GM12892 (cell line): ENCODE measurements at places on chromosomes 13 and 19.

- DNase-seq, result no peak
Measured at GRCh38 chr19:28686756-28687155, 526.2 kb downstream of the UQCRFS1 start.

DNA sequence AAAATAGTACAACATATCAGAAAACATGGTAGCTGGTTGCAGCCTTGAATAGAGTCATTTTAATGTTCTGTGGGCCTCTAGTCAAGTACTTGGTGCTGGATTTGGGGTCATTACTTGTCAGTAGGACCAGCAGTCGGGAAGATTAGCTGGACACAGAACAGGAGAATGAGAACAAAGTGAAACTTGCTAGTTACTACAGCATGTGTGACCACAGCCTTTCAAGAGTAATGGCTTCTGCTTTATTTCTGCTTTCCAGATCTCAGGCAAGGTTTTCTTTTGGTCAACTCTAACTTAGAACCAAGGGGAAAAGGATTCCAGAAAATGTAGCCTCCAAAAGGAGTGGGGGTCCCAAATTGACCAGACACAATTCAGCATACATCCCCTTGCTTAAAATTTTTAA lies 17.1 kb upstream of the VWA8 start:
- DNase-seq, result no peak

- DNase-seq, result no peak
Measured at GRCh38 chr13:32234914-32235313, 80.2 kb downstream of the ZAR1L start.

DNA sequence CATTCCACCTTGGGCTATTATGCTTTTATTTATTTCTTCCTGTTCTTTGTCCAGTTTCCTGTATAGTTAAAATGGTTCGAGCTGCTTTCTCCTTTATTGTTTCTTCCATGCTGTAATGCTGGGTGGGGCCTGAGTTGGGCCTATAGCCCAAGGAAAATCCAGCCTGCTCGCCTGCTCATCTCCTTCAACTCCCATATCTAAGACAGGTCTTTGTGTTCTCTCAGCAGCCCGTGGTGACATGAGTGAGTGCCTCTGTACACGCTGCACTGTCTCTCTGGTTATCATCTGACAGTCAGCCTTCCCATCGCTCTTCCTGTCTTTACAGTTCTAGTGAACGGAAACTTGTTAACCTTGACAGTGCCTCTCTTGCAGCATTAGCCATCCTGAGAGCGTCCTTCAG lies 221.9 kb upstream of the SLC10A2 start:
- no peak for DNase-seq

DNA sequence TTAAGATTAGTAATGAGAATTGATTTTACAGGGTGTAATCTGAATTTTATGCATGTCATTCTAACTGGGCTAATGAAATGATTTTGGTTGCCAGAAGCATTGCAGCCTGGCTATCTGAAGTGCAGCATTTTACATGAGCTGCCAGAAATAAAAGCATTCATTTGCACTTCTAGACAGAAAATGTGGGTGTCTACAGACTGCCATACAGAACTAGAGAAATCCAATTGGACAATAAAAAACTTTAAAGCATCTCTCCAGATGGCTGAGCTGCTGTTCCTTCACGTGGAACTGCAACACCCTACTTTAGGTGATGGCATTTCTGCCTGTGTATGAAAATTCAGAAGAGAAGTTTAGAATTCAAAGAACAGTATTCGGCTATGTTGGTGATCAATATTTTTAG lies 450.1 kb upstream of the SLITRK1 start:
- DNase-seq, result no peak

DNA sequence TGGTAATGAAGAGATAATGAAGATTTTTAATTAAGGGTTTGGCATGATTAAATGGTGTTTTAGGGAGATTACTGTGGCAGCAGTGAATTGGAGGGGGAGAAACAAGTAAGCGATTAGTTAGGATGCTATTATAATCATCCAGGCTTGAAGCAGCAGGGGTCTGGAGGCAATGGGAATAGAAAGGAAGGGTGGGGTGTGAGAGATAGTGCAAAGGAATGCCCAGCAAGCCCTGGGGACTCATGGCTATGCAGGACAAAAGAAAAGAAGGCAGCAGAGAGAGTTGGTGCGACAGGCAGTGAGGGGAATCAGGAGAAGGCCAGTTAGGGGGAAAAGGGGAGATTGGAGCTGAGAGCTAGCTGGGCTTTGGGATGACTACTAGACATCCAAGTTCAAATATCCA lies 34.5 kb downstream of the SOX21 start:
- no peak for DNase-seq

DNA sequence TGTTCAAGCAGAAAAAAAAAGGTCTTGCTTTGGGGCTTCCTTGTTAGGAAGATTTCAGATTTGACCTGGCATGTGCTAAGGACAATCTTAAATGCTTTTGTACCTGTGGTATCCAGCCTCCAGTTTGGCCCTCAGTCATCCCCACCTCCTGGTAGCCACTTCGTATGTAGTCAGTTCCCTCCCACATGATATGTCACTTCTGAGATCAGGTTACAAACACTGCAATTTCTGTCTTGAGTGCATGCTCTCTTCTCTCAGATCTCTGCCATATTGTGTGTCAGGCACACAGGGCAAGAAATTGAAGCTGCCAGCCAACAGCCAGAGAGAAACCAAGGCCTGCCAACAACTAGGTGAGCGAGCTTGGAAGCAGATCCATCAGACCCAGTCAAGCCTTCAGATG lies 60.3 kb upstream of the STARD13 start:
- no peak for DNase-seq

DNA sequence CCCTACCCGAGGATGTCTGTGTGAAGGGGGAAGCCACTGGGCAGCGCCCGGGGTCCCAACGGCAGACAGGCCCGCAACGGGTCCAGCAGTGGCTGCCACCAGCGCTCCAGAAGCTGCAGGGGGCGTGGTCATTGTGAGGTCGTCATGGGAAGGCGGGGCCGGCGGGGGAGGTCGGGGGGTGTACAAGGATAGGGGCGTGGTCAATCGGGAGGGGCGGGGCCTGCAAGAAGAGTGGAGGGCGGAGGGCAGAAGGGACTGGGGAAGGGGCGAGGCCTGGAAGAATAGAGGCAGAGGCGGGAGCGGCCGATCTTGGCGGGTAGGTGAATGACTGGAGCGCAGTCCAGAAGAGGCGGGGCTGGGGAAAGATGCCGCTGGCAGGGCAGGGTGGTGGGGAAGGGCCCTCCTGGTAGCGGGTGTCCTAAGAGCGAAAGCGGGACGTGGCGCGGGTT lies 4.4 kb downstream of the FUZ start:
- peak; percentile 91 for DNase-seq

GRCh38 chr13:27472941-27473340 lies 22.6 kb upstream of the MTIF3 start:
- no peak for DNase-seq

DNA sequence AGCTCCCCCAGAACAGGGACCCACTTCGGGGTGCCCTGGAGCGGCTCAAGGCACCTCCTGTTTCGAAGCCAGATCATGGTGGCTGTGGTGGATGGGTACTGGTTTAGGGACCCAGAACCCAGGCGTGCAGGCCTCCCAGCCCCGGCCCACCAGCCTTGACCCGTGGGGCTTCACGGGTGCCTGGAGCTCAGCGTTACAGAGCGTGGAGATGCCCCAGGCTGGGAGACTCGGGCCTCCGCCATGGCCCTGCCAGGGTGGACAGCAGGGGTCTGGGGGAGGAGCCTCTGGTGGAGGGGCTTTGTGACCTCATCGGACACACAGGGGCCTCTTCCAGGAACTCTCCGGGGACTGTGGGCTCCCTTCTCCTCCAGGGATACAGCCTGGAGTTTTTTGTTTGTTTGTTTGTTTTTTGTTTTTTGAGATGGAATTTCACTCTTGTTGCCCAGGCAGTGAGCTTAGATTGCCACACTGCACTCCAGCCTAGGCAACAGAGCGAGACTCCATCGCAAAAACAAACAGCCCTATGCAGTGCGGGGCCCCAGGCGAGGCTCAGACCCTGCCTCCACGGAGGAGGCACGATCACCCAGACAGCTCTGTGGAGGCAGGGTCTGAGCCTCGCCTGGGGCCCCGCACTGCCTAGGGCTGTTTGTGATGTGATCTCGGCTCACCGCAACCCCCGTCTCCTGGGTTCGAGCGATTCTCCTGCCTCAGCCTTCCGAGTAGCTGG lies at the start of gene GARIN5B:
GARIN5B (minus strand) TSS at position 271 of the 727 bp plus-strand sequence; CDS start at position 77, 194 bp downstream.
- no peak for DNase-seq

DNA sequence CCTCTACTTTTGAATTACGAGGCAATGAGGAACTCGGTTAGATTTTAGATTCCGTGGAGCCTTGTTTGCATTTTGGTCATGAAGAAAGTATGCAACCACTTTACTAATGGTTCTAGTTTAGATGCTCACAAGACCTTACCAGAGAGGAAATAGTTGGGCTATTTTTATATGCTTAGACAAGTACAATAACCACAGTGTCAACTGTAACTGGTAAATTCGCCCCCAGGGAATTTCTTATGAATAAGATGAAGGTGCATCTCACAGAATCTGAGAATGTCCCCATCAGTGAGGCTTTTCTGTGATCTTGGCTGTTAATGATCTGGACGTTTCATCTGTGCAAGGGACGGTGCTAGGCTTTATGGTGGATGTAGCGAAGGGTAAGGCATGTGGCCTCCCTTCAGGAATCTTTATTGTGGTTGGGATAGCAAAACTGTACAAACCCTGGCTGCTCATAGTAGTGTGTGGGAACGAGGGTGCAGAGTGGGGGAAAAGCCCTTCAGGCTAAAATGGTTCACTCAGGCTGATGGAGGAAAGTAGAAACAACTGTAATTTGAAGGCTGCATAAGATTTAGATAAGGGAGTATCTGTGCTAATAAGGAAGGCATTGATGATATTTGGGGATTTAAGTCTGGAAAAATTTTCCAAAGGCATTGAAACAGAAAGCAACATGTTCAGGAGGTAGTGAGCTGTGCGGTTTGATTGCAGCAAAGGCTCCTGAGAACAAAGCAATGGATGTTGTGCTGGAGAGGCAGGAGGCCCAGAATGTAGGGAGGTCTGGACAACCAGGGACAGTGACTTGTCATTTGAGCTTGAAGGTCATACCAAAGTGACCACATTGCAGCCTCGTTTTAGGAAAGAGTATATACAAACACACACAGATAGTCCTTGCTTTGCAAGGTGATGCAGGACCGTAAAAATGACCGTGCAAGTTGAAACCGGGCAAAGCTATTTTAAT lies 28.4 kb downstream of the UBAC2 start:
- DNase-seq, result no peak

DNA sequence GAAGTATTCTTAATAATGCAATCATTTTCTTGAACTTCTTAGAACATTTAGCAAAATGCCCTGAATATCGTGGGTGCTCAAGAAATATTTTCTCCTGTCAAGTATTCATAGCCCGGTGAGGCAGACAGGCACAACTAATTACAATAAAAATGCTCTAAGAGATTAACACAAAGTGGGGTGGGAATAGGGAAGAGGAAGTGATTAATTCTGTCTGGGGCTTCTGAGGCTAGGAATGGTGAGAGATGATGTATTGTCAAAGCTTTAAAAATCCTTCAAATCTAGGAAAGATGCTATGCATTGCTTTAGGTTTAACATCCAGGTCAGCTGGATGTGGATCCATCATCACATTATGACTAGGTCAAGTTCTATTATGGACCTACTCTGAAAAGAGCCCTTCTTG lies 66.9 kb upstream of the POSTN start:
- DNase-seq, result no peak

GRCh38 chr19:47229676-47230053 lies 1.3 kb downstream of the BBC3 start:
- no peak for DNase-seq

- DNase-seq, result no peak
Measured at GRCh38 chr19:47097396-47098201, 16.0 kb downstream of the ZC3H4 start.

GRCh38 chr13:83633746-83634145 lies 248.5 kb downstream of the SLITRK1 start:
- no peak for DNase-seq

GRCh38 chr13:34926508-34926907 lies 15.6 kb upstream of the NBEA start:
- DNase-seq, result no peak

GRCh38 chr19:34733266-34733745 lies 737 bp upstream of the ZNF181 start:
- DNase-seq, result peak; percentile 31

DNA sequence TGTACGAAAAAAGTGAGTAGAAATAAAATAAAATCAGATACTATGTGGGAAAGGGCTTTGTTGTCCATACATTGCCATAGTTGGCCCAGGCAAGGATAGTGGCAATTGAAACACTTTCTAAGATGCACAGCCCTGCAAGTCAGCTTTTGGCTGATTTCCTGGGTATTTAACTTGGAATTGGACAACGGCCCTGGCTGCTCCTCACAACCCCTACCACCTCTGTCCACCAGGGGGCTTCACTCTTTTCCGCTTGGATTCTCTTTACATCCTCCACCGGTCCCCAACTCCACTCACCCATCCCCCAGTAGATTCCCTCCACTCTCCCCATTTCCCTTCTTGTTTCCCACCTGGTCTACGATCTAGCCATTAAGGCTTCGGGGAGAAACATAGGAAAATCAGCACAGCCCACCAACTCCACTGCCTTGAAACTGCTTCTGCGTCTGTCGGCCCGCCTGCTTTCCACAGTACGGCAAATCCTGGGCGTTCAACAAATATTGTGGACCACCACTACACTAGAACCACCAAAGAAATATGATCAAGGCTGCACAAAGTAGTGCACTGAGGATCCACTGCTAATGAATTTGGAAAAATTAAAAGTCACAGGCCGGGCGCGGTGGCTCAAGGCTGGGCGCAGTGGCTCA lies 48.6 kb upstream of the GTF3A start:
- no peak for DNase-seq

DNA sequence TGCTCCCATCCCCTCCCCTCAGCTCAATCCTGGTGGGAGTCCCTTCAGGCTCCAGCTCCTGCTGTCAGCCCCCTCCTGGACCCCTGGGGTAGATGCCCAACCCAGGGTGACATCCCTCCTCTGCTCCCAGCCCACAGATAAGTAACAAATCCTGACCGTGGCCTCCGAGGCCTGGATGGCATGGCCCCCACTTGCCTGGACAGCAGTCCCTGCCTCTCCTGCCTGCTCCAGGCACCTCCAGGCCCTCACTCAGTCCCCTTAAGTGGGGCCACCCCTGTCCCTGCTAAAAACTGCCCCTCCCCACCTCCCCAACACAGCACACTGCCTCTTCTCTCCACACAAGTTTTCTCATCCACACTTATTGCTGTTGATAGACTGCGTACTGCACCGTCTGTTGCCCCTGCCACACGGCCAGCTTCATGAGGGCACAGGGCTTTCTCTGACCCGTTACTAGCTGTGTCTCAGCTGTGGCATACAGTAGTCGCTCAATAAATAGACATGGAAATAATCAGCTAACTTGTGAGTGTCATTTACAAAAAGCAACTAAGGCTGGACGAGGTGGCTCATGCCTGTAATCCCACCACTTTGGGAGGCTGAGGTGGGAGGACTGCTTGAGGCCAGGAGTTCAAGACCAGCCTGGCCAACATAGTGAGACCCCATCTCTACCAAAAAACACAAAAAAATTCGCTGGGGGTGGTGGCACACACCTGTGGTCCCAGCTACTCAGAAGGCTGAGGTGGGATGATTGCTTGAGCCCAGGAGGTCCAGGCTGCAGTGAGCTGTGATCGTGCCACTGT lies 5.8 kb downstream of the CERS1 start:
- DNase-seq, result no peak

DNA sequence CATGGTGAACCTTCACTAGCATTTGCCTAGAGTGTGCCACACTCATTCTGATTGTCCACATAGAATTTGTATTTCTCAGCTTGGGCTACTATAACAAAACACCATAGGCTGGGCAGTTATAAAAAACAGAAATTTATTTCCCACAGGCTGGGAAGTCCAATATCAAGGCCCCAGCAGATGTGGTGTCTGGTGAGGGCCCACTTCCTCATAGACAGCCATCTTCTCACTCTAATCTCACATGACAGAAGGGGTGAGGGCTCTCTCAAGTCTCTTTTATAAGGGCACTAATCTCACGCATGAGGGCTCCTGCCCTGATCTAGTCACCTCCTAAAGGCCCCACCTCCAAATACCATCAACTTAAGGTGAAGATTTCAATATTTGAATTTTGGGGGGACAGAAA lies 53.6 kb downstream of the LRRC63 start:
- no peak for DNase-seq
